Fibroblast of gingiva (primary cell): ENCODE measurements at places on chromosomes 5 and 9.

- no peak for DNase-seq
Observed at GRCh38 chr9:89842267-89842768, 237.5 kb downstream of the GADD45G start.

DNA sequence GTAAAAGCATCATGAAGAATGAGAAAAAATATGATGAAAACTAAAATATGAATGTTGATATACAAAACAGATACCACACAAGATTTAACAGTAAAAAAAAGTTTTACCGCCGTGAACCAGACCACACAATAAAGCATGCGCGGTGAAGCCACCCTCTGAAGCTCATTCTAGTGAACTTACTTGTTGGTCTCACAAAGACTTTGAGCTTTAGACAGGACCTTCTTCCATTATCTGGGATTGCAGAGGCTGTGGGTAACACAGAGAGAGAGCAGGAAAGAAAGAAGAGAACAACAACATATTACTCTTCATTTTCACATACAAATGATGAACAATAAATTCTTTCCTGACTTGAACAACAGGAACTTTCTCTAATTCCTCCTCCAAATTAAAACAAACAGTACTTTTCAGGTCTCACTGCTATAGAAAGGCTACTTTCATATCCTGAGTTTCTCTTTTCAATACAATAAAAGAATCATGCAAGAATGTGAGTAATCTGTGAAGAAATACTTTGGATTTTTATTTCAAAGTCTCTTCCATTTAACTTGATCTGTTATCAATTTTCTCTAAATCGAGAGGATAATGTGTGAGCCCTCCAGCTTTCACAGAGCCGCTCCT, 283.1 kb downstream of the EFNA5 start:
- no peak for DNase-seq

- no peak for DNase-seq
Observed at GRCh38 chr9:2036844-2037243, 21.7 kb downstream of the SMARCA2 start.

- no peak for DNase-seq
Observed at GRCh38 chr9:3299872-3300271, 225.9 kb downstream of the RFX3 start.

- DNase-seq = no peak
Observed at GRCh38 chr9:97459326-97459725, 42.1 kb upstream of the TMOD1 start.

- no peak for DNase-seq
Observed at GRCh38 chr9:109449036-109449798, 48.9 kb downstream of the PTPN3 start.

- no peak for DNase-seq
Observed at GRCh38 chr9:6833518-6834192, 75.9 kb downstream of the KDM4C start.

- DNase-seq = no peak
Observed at GRCh38 chr5:89988129-89988810, 421.3 kb downstream of the CETN3 start.

- peak; percentile 86 for DNase-seq
Observed at GRCh38 chr5:136001466-136001981, 27.3 kb upstream of the TGFBI start.

- DNase-seq = peak; percentile 64
Observed at GRCh38 chr5:81151546-81151945, 81.6 kb upstream of the CKMT2 start.

DNA sequence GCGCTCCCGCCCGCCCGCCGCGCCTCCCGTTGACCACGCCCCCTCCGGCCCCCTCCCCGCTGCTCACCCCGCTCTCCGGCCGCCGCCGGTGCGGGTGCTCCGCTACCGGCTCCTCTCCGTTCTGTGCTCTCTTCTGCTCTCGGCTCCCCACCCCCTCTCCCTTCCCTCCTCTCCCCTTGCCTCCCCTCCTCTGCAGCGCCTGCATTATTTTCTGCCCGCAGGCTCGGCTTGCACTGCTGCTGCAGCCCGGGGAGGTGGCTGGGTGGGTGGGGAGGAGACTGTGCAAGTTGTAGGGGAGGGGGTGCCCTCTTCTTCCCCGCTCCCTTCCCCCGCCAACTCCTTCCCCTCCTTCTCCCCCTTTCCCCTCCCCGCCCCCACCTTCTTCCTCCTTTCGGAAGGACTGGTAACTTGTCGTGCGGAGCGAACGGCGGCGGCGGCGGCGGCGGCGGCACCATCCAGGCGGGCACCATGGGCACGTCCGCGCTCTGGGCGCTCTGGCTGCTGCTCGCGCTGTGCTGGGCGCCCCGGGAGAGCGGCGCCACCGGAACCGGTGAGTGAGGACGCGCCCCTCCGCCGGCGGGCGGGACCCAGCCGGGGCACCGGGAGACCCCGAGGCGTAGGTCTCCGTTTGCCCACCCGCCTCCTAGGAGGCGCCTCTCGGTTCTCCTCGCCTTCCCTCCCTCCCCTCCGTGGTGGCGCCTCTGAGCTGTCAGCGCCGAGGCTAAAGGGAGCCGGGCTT, at the start of gene VLDLR:
TSS of gene VLDLR (plus strand) at position 66 of the 739 bp plus-strand sequence. CDS start at position 469, 403 bp downstream.
- peak; percentile 11 for DNase-seq

GRCh38 chr5:39654715-39655114, 229.9 kb upstream of the DAB2 start:
- no peak for DNase-seq

- DNase-seq = no peak
Observed at GRCh38 chr5:95862671-95863382, 40.3 kb upstream of the GLRX start.

DNA sequence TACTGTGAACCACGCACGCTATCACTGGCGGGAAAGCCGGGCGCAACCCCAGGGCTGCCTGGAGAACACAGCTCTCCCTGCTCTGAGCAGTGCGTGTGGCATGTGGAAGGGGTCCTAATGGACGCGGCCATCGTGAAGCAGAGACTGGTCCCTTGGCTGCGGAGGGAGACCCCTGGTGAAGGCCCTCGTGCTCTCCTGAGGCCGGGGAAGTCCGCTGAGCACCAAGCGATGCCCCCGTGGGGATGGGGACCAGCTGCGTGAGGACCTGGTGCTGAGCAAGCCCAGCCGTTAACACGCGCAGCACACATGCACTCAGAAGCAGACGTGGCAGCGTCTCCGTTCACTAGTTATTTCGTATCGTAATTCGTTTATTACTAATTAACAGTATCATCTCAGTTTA, 24.4 kb downstream of the SLC12A7 start:
- DNase-seq = no peak

GRCh38 chr5:179165421-179166170, 105.4 kb downstream of the ZNF354C start:
- no peak for DNase-seq

DNA sequence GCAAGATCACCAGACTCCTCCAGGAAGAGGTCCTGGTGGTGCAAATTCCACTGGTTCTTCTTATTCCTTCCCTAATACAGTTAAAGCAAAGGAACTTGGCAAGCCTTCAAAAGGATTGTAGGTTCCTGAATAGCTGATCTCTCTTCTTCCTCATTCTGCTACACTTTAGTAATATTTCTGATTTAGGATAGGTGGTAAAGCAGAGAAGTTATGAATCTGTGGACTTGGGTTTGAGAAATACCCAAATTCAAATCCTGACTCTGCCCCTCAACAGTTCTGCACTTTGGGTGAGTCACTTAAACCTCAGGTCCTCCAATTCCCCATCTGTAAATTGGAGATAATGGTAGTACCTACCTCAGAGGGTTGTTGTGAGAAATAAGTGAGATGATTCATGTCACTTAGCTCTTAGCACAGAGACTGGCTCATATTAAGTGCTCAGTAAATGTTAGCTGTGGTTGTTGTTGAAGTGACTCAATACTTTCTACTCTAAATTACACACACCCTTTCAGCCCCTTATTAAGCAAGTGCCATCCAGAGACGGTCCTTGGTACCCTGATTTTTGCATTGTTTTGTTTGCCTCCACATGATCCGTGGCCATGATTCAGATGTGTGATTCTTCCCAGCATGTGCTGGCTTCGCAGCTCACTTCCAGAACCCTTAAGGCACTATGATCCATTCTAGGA, 5.2 kb downstream of the SH3RF2 start:
- no peak for DNase-seq

- peak; percentile 95 for DNase-seq
Observed at GRCh38 chr9:98860871-98861293, 53.4 kb downstream of the GALNT12 start.

GRCh38 chr9:133619791-133620190, 10.6 kb upstream of the FAM163B start:
- no peak for DNase-seq

- no peak for DNase-seq
Observed at GRCh38 chr5:369151-369868, 47.8 kb downstream of the AHRR start.

GRCh38 chr9:106174346-106174745, 480.0 kb downstream of the TMEM38B start:
- DNase-seq = no peak

- no peak for DNase-seq
Observed at GRCh38 chr9:114409842-114410241, 22.1 kb upstream of the AKNA start.

GRCh38 chr5:154403776-154404387, 41.9 kb upstream of the SAP30L start:
- no peak for DNase-seq

GRCh38 chr9:120650352-120650751, 63.9 kb downstream of the MEGF9 start:
- DNase-seq = no peak

DNA sequence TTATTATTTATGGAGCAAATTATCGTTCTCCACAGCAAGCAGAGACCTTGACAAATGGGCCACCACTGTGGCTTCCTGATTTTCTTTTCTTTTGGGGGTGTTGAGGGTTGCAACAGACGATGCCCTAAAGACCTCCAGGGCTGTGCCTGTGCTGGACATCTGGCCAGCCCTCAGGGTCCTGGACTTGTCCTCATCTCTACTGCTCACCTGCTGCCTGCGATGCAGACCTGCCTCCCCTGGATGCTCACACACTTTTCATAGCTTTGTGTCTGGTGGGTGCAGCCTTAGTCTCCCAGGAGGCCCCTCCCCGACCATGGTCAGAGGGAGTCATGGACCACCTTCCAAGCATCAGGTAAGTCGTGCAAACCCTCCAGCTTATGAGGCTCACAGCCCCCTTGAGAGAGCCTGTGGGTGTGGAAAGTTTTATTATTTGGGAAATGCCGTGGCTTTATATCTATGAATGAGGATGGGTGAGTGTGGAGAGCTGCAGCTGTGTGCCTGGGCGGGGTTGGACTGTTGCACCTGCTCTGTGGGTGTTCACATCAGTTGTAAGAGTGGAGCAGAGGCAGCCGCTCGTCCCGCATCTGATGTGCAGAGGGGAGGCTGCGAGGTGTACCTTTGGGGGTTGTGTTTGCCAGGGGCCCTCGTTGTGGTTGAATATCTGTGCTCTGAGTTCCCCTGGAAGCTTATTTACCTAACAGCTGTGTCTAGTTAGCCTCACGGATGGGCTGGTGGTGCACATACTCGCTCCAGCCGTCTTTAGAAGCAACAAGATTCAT, 126.3 kb upstream of the IRX4 start:
- DNase-seq = no peak

GRCh38 chr9:116151199-116151598, 2.4 kb upstream of the PAPPA start:
- DNase-seq = no peak

DNA sequence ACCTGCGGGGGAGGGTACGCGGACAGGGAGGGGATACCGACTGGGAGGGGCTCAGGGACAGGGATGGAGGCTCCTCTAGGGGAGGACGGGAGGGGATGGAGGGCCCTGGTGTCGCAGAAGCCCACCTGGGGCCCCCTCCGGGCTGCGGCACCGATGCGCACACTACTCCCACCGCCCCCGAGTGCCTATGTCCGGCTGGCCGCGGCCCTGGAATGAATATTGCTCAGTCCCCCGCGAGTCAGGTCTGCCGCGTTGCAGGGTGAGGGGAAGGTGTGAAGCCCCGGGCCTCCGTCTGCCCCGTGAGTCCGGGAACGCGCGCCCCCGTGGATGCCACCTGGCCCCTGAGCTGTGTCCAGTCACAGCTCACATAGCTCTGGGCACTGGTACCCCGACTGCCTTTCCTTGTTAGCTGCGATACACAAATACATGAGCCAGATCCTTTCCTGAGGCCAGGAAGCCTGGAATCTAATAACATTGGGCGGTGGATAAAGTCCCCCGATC, 44.5 kb upstream of the PRSS3 start:
- DNase-seq = no peak

DNA sequence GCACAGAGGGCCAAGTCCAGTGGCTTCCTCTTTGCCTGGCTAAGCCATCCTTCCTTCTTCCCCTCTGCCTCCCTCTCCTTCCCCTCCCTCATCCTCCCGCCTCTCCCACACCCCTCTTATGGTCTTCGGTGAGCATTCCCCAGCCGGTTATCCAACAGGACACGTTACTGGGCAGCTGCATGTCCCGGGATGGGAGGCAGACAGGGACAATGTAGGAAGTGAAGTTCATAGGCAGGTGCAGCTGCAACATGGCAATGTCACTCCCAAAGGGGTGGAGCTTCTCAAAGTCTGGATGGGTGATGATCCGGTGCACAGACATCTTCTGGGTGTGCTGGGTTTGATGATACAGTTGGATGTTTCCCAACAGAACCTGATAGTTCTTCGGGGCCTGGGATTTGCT, 71.4 kb upstream of the SPTLC1 start:
- no peak for DNase-seq

DNA sequence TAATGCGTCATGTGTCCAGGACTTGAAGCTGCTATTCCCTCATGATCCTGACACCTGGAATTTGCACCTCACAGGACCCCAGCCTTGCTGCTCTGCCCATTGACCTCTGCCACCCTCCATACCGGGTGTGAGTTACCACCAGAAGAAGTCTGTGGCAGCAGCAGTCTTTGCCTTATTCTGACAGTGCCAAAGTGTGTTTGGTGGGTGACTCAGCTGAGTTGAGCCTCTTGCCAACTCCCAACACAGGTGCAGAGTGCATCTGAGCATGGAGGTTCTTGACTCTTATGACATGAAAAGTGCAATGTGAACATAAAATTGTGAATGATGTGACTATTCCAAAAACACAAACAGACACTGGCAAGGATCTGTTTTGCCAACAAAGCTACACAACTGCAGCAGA, 1166.5 kb upstream of the CDH18 start:
- no peak for DNase-seq

DNA sequence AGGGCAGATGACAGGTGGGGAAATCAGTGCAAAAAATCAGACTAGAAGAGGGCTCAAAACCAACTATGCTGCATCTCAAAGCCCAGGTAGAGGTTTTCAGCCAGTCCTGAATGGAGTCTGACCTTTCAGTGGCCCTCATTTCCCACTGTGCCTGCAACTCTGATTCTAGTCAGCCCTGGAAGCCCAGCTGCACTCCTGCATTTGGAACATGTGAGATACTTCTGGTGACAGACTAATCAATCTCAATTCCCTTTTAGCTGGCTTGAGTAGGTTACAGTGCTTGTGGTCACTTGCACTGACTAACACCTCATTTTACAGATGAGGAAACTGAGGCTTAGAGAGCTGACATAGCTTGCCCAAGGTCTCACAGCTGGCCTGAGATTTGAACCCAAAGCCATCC, 7.9 kb upstream of the ACSL6 start:
- no peak for DNase-seq

- no peak for DNase-seq
Observed at GRCh38 chr5:74973694-74974093, 78.7 kb downstream of the GCNT4 start.
